ENCODE measurements at places on chromosomes 4 and X.
A peak's percentile ranks its signal among the peaks of the same experiment; 100 is the strongest.

- no peak for DNase-seq
These were observed 45.1 kb downstream of the NR3C2 start for GRCh38 chr4:148396986-148397673.

GRCh38 chrX:2404776-2405175 lies 96.0 kb downstream of the DHRSX start:
- no peak for DNase-seq

DNA sequence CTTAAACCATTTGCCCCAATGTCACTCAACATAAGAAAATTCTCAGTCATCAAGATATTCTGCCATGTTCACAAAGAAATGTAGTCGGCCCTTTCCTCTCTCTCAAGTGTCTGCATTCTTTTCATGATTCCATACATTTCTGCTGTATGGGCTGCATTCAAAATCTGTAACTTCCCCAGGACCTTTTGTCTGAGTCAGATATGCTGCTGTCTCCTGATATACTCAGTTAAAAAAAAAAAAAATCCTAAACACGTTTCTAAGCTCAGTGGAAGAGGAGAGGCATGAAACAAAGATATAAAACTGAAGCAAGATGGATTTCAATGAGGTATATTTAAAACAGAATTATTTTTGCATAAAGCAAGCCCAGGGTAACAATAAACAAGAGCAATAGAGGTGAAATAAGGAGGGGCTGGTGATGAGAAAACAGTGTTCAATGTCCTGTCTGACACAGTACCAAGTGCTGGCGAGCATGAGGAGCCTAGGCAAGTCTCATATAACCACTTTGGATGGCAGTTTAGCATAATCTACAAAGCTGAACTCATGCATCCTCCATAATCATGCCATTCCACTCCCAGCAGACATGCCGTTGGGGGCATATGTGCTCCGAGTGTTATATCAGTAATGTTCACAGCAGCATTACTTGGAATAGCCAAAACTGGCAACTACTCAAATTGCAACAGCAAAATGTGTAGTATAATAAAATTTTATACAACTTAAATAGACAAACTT lies 76.7 kb downstream of the MANBA start:
- no peak for DNase-seq

DNA sequence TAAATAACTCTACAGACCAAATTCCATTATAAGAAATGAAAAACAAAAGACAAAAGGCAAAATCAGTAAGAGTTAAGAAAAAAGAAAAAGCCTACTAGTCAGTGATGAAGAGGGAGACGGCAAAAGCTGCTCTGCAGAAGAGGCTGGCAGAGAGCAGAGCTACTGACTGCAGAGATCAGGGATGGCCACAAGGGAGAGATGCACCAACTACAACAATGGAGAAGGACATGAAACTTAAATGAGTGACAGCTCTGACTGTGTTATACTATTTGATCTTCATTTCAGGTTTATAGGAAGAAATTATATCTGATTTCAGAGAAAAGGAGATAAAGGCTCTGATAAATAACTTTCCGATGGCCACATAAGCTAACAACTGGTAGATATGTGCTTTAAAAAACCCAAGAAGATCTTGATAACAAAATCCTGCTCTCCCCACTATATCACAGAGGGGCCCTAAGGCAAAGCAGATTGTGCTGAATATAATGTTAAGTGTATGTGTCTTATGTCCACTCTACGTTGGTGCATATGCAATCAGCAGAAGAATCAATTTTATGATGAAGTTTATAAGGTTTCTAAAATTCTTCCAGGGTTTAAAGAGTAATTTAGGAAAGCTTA lies 58.4 kb upstream of the COX18 start:
- DNase-seq, result peak; percentile 42

GRCh38 chr4:159966746-159967145 lies 863.9 kb downstream of the RAPGEF2 start:
- DNase-seq, result no peak

GRCh38 chrX:118088084-118088483 lies 28.5 kb downstream of the KLHL13 start:
- no peak for DNase-seq

GRCh38 chr4:29405116-29405515 lies 1315.1 kb upstream of the PCDH7 start:
- DNase-seq, result no peak

GRCh38 chrX:49166914-49167739 lies 4.6 kb downstream of the MAGIX start:
- peak; percentile 78 for DNase-seq

DNA sequence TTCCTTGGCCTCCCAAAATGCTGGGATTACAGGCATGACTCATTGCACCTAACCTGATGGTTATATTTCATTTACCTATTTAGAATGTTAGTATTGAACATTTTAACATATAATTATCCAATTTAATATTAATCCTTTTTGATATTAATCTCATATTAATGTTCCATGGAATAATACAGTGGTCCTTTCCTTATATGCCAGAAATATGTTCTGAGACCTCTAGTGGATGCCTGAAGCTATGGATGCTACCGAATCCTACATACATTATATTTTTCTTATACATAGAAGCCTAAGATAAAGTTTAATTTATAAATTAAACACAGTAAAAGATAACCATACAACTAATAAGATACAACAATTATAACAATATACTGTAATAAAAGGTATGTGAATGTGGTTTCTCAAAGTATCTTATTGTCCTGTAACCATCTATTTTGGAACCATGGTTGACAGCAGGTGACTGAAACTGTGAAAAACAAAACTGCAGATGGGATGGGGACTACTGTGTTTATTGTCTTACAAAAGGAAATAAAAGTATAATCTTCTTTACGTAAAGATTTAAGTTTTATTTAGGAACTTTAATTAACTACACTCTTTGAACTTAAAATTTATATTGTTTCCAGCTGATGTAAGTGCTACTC lies 431.4 kb downstream of the GRID2 start:
- no peak for DNase-seq

- peak; percentile 1 for DNase-seq
These were observed at the start of gene CHRDL1 for GRCh38 chrX:110795645-110796406. Gene CHRDL1, minus strand, starts transcription at chrX:110795817. Its CDS starts 3,636 bp downstream, at chrX:110792181.

DNA sequence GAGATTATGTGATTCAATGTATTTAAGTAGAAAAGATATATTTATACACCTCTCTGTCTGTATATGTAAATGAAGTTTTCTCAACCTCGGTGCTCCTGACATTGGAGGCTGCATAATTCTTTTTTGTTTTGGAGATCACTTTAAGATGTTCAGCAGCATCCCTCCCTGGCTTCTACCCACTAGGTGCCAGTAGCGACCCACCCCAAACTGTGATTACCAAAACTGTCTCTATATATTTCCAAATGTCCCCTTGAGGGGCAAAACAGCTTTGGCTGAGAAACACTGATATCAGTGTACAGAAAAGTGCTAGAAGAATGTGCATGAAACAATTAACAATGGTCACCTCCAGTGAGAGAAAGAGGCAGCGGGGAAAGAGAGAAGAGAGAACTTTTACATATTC lies 51.2 kb downstream of the DCX start:
- no peak for DNase-seq

DNA sequence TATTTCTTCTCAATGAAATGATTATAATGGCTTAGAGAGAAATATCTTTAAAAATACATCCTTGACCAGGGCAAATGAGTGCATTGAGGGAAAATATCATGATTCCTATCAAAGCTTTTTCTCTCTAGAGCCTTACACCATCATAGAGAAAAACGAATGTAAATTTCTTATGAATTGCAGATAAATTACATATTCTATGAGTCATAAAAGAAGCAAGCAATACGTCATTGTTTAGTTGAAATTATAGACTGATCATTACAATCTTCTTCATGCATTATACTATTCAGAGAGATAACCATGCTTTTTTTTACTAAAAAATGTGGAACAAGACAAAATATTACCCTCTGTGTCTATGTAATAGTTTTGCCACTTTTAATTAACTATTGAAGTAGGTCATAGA lies 100.9 kb upstream of the RXFP1 start:
- DNase-seq, result no peak

GRCh38 chr4:169015186-169015623 lies 5.2 kb upstream of the CBR4 start:
- DNase-seq, result no peak

DNA sequence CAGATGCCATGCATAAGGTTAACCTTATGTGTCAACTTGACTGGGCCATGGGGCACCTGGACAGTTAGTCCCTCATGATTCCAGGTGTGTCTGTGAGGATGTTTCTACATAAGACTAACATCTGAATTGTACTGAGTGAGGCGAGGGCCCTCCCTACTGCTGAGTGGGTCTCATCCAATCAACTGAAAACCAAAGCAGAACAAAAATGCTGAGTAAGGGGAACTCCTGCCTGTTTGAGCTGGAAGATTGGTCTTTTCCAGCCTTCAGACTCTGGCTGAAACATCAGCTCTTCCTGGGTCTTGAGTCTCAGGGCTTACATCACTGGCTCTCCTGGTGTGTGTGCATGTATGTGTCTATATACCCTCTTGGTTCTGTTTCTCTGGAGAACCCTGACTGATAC lies 13.8 kb downstream of the NELFA start:
- no peak for DNase-seq

DNA sequence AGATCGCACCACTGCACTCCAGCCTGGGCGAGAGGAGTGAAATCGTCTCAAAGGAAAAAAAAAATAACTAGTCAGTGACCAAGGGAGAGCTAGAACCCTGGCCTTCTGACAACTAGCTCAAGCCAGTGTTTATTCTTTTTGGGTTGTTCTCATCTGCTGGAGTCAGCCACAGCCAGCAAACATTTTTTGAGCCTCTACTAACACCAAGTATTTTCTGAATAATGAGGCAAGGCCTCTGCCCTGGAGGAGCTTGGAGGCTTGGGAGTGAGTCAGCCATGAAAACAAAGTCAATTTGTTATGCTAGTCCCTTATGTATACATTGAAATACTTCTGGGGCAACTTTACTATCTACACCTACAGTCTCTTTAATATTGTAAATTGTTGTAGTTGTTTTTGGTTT lies 46.5 kb downstream of the TMA16 start:
- DNase-seq, result peak; percentile 67

GRCh38 chr4:109811707-109812106 lies 3.9 kb upstream of the GAR1 start:
- peak; percentile 13 for DNase-seq

DNA sequence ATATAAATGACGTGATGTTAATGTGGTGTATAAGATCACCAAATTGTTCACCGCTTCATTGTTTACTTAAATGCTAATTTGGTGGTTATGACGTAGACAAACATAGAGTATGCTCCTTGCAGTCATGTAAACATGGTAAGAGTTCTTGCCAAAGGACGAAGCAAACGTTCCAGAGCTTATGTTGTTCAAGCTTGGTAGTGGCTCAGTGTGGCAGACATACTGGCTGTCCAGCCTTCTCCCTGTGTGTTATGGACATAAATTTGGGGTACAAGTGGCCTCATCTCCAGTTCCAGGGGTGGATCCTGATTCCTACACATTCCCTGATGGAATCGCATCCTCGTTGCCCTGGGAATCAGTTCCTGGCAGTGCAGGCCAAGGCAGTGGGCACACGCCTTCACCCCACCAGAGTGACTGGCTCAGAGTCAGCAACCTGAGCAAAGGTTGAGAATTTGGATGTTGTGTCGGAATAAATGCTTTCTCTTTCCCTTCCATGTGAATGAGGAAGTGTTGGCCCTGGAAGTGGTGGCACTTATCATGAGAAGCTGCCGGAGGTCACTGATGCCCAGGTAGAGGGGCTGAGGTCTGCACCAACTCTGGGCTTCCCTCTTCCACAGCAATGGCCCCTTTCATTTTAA lies 25.4 kb downstream of the F11 start:
- no peak for DNase-seq

- DNase-seq, result peak; percentile 5
These were observed 1.7 kb downstream of the NUDT10 start for GRCh38 chrX:51334276-51334675.

DNA sequence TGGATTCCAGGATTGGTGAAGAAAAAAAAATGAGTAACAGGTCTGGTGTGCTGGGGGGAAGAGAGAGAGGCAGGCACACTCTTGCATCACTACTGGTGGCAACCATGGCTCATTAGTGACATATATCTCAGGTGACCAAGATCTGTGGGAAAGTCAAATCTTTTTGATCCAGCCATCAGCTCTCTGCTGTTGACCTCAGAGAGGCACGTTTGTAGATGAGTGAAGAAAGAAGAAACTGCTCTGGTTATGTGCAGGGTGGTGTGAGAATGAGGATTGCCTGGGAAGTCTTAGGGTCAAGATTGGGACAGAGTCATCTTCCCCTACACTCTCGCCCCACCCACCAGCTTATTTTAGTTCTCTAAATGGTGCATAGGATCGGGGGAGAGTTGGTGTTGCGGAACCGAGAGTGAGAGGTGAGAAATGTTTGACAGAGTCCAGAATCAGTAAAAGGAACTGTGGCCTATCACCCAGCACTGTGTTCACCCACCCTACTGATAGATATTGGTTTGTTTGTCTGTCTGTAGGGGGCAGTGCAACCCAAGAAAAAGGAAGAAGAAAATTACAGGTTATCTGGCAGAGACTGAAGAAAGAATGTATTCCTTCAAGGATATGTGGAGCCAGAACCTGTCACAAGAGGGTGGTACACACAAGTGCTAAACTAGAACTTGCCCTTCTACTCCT lies 21.9 kb downstream of the ARMCX6 start:
- peak; percentile 69 for DNase-seq

GRCh38 chr4:33149658-33150524 lies 2429.7 kb downstream of the PCDH7 start:
- no peak for DNase-seq

DNA sequence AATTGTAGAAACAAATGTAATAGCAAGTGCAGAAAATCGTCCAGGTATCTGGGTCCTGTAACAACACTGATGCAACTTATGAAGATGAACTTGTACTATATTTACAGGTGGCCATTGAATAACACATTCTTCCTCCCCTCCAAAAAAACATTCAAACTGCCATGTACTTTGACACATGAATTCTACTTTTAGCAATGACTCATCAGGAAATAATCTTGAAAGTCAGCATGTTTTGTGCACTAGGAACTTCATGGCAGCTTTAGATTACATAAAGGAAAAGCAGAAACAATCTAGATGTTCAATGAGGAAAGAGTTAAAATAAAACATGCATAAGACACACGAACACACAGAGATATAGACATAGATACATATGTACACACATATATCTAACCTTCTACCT lies 2.5 kb downstream of the PABPC1L2A start:
- no peak for DNase-seq

DNA sequence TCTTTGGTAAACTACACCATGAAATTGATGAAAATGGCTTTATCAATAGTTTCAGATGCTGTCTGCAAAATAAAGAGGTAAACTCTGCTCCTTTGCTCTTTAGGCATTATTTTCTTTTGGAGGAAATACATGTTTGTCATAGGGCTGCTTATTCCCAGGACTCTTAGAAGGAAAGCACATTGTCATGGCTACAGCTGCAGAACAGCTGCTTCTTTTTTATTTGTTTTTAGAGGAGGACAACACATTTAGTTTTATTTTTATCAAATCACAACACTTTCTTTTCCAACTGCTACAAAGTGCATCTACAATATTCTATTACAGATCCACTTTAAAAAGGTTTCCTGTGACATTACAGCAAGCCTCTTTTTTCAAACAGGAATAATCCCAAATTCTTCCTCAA lies 12.7 kb upstream of the HPF1 start:
- DNase-seq, result no peak
